COR-L47 (cell line): ENCODE measurements at places on chromosomes 3 and 15.
A peak's percentile ranks its signal among the peaks of the same experiment; 100 is the strongest.

DNA sequence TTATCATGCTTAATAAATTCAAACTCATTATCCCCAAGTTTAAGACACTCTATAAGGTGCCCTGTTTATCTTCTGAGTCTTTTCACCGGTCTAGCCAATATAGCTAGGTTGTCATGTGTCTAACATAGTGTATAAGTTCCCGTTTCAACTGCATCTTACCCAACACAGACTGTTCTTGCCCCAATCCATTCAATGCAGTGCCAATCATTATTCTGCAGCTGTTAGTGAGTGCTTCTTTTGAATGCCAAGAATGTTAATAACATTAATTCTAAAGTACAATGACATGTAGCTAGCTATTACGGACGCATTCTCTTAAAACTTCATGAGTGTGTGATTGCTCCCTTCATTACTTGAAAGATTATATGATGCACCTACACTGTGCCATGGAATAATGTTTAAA lies 646.4 kb upstream of the NR2F2 start:
- DNase-seq, result no peak

GRCh38 chr3:23659274-23659673 lies 146.5 kb upstream of the UBE2E1 start:
- no peak for DNase-seq

DNA sequence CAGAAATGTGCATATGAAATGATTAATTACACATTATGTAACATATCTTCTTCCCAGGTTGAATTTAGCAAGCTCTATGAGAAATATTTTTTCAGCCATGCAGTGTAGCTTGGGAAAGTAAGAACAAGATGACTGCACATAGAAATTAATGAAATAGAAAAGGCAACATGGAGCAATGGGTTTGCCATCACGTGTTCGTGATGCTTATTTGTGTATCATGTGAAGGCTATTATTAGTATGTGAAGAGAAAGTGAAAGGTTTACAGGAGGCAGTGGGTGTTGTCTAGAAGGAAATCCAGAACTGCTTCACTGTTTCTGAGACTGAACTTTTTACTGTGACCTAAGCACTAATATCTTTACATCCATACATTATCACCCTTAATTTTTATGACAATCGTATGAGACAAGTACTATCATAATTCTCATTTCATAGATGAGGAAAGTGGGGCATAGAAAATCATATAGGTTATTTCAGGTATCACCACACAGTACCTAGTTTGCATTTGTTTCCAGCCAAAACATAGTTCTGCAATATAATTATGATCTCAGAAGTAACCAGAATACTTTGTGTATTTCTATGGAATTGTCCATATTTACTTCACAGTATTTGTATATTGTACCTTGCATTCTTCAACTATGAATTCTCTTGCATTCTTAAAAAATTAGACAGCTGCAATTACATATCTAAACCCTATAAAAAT lies 14.9 kb downstream of the SERPINI1 start:
- DNase-seq, result no peak

DNA sequence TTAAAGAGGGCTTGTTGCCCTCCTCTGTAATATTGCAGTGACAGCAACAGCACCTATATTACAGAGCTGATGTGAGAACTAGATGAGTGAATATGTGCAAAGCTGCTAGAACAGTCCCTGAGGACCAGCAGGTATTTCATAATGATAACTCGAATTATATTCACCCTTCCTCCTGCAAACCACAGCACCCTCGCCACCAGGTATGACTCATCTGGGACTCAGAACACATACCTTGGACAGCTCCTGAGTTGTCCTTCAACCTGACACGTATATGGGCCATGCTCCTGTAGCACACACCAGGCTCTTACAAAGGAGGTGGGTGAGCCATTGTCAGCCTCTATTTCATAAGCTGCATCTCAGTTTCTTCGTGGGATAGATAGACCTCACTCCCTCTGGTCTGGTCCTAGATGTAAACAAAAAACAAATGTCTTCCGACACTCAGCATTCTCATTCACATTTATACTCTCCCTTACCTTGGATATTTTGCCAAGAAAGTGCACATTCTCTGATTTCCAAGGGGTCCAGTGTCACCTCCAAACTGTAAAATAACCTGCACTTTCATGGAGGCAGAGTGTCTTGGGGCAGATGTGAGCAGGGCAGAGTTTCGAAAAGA lies 124.5 kb downstream of the TLE3 start:
- no peak for DNase-seq

GRCh38 chr3:161314836-161315395 lies 56.4 kb downstream of the SPTSSB start:
- no peak for DNase-seq

DNA sequence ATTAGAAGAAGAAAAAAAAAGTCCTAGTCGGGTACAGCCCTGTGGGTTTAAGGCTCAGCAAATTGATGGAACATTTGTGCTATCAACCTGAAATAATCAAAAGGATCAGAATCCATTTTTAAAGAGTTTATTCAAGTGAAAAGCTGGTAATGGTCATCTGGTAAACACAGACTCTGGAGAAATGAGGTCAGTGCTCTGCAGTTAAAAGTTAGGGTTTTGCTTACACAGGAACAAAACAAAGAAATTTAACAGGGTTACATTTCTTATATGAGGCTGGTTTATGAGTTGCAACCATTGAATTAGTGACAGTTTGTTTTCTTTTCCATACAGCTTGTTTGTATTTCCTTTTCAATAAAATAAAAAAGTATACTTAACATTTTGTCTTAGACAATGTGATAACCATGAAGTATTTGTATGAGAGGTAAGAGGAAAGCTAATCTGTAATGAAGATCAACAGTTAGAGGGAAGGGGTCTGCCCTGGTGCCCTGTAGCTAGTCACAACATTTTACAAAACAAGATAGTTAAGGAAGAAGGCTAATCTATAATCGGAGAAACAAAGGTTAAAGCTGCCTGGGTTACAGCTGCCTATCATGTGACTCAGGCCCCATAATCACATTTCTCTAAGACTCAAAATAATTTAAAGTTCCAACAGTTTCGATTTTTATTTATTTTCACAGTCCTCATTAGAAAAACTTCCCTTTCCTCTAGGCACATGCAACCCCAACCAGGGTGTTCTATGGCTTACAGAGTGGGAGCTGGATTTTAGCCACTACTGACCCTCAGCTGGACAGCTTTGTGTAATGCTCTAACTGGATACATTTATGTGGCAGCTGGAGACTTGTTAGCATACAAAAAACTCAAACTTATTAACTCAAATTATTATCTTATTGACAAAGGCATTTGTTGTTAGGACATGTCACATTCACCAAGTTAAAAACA lies 98.1 kb upstream of the ACP3 start:
- DNase-seq, result no peak

DNA sequence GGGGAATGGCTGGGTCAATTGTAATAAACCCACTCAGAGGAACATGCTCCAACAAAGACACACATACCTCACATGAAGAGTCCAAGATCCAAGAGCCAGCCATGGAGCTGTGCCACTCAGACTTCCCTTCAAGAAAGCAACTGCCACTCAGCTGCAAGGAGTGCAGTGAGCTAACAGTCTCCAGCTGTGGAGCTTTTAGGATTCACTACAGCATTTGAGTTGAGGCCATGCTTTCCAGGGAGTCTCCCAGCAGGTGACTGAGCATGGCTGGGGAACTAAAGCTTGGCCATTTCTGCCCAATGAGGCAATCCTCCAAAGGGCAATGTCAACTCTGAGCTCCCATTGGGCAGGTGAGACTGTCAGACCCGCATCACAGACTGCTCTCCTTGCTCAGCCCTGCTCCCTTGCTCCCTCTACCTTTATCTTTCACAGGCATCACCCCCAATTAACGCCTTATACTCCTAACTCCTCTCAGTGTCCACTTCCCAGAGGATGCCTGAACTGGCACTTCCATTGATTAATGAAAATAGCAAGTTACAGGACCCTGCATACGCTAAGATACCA lies 165.3 kb upstream of the CTNNB1 start:
- DNase-seq, result no peak

GRCh38 chr3:33910031-33910430 lies 111.6 kb downstream of the PDCD6IP start:
- no peak for DNase-seq

DNA sequence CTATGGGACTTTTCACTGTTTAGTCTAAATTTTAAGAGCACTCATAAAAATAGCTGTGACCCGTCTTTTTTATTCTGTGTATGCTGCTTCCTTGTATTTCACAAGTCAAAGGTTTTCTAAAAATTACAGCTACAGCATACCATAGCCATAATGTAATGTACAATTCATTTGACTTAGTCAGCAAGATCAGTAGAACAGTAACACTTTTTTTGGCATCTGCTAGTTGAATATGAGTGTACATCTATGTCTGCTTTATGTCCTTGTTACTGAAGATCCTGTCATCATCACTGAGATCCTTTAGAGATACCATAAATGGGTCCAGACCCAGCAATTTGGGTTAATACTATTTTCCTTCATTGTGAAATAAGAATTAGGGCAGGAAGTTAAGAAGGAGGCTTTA lies 42.2 kb downstream of the CMSS1 start:
- no peak for DNase-seq

DNA sequence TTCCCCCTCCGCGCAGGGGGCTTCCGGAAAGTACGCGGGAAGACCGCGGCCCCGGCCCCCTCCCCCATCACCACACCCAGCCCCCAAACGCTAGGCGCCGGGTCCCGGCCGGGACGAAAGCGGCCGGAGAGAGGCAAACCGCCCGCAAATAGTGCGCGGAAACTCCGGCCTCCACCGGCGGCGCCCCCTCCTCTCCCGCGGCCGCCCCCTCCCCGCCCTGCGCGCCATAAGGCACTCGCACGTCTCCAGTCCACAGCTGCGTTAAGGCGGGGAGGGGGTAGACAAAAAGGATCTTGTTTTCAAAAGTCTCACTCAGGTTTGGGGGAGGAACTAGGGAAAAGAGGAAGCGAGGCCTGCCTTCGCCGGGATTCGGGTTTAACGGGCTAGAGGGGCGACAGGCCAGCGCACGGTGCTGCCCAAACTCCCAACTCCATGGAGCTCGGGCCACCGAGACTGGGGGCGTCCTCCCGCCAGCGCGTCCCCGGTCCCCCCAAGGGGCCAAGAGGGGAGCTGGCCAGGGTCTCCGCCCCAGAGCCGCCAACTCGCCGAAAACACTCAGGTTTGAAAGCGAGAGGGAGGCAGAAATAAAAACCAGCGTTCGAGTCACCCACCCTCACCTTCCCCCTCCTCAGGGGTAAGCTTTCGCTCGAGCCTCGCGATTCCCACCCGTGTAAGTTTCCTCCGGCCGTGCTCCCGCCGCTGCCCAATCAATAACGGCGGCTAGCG lies 1.8 kb downstream of the ANP32A start:
- peak; percentile 54 for DNase-seq

DNA sequence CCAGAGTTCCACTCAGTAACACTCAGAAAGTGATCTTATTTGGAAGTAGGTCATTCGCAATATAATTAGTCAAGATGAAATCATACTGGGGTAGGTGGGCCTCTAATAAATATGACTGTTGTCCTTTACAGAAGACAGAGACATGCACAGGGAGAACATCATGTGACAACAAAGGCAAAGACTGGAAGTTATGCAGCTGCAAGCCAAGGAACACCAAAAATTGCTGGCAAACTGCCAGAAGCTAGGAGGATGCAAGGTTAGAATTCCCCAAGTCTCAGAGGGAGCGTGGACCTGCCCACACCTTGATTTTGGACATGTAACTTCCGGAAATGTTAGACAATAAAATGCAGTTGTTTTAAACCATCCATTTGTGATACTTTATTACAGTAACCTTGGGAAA lies 471.5 kb upstream of the AGTR1 start:
- no peak for DNase-seq
